Bone marrow (tissue), 2 donors: ENCODE measurements at places on chromosomes 3 and 15.

DNA sequence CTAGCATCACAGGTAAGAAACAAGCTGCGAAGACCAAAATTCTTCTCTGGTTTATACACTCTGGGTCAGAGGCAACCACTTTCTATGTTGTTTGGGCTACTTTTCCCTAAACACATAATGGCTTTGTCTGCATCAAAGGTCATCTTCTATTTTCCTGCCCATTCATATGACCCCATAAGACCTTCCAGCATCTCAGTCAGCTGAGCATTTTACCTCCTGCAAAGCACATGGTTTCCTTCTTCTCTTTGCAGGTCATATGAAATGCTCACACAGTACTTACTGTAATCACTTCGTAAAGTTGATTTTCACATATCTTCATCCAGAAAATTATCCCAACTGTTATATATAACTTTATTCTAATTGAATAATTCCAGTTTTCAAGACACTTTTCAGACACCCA, 34.8 kb downstream of the LIPC start:
- DNase-seq, result no peak

DNA sequence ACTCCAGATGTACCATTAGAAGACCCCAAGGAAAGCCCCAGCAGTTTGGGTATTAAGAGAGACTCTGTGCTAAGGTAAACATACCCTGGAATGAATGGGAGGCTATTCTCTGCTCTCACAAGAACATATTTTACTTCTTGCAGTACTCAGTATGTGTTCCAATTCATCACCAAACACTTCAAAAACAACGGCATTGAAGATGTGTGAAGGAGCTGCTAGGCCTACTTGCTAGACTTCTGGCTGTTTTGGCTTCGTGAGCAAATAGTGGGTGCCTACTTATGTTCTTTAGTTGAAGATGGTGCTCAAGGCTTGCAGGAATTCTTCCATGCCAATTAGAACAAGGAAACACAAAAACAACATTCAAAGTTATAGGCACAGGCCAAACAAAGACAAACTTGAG, 514.5 kb downstream of the ROBO1 start:
- no peak for DNase-seq

DNA sequence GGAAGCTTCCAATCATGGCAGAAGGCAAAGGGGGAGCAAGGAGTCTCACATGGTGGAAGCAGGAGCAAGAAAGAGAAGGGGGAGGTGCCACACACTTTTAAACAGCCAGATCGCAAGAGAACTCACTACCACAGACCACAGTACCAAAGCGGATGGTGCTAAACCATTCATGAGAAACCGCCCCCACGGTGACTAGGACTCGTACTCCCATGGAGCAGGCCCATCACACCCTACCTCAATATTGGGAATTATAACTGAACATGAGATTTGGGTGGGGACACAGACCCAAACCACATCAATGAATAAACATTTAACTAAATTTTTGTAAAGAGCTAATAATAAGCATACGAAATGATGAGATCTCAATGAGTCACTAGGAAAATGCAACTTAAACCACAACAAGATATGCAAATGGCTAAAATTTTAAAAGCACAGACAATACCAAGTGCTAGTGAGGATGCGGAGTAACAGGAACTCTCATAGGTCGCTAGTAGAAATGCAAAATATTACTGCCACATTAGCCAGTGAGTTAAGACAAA, 10.0 kb downstream of the MRPS25 start:
- DNase-seq, result no peak

DNA sequence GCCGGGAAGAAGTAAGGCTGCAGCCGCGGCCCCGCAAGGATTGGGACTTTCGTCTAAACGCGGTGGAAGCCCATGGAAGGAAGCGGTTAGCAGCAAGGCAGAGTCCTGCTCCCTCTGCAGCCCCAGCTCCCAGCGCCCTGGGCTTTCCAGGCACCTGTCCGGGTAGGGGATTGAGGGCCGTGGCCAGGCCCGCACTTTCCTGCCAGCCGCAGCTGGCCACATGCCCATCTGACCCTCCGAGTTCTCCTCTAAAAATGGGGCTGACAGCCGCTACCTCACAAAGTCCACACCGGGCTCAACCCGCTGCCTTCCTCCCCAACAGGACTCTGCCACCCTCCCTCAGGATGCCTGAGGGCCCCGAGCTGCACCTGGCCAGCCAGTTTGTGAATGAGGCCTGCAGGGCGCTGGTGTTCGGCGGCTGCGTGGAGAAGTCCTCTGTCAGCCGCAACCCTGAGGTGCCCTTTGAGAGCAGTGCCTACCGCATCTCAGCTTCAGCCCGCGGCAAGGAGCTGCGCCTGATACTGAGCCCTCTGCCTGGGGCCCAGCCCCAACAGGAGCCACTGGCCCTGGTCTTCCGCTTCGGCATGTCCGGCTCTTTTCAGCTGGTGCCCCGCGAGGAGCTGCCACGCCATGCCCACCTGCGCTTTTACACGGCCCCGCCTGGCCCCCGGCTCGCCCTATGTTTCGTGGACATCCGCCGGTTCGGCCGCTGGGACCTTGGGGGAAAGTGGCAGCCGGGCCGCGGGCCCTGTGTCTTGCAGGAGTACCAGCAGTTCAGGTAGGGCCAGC, 1.9 kb downstream of the NEIL1 start:
- no peak for DNase-seq

- no peak for DNase-seq
Measured at GRCh38 chr3:10482631-10483363, 22.6 kb downstream of the ATP2B2 start.

GRCh38 chr3:188067932-188068331, 86.0 kb upstream of the LPP start:
- DNase-seq, result no peak

DNA sequence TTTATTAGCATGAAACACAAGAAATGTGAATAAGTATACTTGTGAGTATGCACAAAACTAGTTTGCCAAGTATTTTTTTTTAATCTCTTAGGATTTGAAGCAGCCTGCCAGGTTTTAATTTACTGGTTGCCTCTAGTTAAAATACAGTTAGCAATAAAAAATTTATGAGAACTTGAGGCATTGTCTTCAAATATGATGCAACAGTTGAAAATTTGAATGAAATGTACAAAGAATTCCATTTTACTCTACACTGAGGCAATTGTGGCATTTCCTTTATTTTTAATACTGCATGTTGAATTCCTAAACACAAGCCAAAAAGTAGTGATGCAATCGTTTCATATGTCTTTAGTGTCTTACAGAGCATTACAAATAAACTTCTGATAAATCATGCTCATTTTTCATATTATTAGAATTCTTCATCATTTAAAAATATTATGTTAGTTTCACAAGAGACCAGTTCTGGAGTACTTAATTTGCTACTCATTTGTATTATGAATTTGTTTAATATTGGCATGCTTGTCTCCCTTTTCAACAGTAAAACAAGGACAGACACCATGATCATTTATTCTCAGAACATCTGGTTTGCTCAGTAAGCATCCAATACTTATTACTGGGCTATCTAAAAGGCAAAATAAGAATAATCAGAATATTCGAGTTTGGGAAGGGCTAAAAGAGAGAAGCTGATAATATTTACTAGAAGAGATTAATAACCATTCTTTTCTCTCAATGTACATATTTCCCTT, 124.8 kb upstream of the PTX3 start:
- DNase-seq, result no peak

GRCh38 chr3:12648384-12648959, 15.4 kb downstream of the RAF1 start:
- no peak for DNase-seq

DNA sequence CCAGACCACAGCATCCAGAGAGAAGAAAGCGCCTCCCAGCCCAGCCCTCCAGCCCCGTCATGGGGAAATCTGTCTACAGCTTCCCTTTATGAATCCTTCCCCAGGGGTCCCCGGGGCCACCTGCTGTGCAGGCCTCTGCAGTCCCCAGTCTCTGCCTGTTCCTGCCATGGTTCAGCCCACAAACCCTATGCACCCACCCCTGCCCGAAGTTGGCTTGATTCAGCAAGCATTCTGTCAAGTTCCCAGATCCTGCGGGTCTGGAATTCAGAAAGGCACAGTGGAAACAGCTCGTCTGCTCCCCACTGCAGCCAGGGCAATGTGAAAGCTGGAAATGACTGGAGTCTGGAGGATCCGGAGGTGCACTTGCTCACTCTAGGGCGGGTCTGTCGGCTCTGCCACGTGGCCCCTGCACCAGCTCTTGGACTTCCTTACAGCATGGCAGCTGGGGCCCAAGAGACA, 2.9 kb upstream of the OCA2 start:
- DNase-seq, result no peak

GRCh38 chr3:61997101-61997500, 376.2 kb downstream of the FEZF2 start:
- DNase-seq, result no peak

GRCh38 chr3:47652142-47652541, 73.5 kb upstream of the CSPG5 start:
- DNase-seq, result no peak

DNA sequence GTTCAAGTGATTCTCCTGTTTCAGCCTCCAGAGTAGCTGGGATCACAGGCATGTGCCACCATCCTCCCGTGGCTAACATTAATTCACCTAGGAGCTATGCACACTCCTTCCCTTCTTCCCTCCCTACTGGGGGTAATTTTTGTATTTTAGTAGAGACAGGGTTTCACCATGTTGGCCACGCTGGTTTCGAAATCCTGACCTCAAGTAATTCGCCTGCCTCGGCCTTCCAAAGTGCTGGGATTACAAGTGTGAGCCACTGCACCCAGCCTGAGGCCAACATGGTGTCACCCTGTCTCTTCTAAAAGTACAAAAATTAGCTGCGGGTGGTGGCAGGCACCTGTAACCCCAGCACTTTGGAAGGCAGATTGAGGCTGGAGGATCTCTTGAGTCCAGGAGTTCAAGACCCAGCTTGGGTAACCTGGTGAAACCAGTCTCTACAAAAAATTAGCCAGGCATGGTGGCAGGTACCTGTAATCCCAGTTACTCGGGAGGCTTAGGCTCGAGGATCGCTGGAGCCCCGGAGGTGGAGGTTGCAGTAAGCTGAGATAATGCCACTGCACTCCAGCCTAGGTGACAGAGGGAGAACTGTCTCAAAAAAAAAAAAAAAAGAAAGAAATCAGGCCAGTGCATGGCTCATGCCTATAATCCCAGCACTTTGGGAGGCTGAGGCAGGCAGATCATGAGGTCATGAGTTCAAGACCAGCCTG, 6.1 kb downstream of the RNU5B-1 start:
- no peak for DNase-seq

GRCh38 chr3:5297895-5298294, 110.4 kb downstream of the EDEM1 start:
- no peak for DNase-seq

DNA sequence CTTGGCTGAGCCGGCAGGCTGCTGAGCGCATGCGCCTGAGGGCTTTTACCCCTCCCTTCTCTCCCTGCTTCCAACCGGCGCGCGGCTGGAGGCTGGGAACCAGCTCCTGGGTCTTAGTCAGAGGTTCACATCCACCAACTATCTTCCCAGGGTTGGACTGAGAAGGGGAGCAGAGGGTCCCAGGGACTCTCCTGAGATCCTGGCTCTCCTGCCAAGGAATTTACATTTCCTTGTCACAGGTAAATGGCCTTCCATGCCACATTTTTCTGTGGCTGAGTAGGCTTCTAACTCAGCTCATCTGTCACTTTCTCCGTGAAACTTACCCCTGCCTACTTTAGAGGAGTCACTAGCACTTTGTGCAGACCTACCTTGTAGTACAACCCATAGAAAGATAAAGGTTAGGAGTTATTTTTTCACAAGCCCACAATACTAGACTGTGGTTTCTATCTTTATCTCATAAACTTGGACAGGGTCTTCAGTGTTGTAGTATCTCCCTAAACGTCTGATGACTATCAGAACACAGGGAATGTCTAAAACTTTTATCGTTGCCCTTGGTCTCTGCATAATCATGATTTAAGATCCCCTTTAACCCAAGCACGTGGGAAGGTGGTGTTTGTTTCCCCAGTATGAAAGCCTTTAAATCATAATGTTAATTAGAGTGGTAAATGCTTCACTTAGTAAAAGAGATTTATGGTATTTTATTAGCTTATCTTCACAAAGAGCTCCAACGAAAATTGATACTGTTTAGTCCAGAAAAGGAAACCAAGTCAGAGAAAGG, 638 bp upstream of the TBC1D5 start:
- no peak for DNase-seq

- no peak for DNase-seq
Measured at GRCh38 chr15:74951006-74951405, 5.6 kb downstream of the RPP25 start.

DNA sequence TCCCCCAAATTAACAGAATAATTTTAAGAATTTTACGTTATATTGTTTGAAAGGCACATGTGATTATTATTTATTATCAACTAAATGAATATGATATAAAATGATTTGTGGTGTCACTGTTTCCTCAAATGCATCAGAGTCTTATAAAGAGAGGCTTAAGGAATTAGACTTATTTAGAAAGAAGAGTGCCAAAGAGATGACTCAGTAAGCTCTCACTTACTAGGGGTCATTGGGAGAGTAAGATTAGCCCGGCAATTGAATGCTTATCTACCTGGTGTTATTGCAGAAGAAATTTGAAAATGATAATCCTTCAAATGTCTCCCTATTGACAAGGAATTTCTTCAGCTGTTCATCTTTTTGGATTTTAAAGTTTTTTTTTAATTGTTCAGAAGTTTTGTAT, 408.7 kb downstream of the OXSM start:
- no peak for DNase-seq
